Eye (tissue), 1 donor: ENCODE measurements at places on chromosomes 13 and 19.

DNA sequence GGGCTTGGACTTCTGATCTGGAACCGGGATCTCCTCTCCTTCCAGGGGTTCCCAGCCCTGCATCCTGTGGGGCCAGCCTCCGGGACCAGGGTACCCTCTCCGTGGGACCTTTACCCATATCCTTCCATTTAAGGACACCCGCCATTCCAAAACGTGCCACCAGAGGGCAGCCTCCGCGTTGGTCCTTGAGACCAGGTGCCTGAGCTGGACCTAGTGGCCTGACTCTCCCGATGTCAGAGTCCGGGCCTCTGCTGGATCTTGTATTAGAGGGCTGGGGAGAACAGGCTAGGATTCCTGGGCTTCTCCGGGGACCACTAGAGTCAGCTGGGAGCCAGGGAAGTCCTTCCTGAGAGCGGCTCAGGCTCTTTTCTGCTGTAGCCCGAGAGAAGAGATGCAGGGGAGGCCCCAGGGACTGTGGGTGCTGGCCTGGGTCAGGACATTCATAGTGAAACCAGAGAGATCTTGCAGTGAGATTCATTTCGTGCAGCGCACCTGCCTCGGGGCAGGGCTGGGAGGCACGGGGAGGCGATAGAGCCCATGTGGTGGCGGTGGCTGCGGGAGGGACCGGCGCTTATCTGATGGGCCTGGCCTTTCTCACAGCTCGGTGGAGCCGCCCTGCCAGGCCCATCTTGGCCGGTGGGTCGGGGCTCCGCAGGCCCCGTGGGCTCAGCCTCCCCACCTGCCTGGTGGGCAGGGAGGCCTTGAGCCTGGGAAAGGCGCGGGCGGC lies 9.8 kb upstream of the SLC7A10 start:
- peak; percentile 89 for DNase-seq

- DNase-seq, result no peak
Measured at GRCh38 chr13:78742659-78743058, 83.7 kb upstream of the OBI1 start.

- peak; percentile 92 for DNase-seq
Measured at GRCh38 chr19:48837051-48837524, 797 bp upstream of the HSD17B14 start.

- DNase-seq, result no peak
Measured at GRCh38 chr19:35015954-35016351, 14.3 kb upstream of the SCN1B start.

DNA sequence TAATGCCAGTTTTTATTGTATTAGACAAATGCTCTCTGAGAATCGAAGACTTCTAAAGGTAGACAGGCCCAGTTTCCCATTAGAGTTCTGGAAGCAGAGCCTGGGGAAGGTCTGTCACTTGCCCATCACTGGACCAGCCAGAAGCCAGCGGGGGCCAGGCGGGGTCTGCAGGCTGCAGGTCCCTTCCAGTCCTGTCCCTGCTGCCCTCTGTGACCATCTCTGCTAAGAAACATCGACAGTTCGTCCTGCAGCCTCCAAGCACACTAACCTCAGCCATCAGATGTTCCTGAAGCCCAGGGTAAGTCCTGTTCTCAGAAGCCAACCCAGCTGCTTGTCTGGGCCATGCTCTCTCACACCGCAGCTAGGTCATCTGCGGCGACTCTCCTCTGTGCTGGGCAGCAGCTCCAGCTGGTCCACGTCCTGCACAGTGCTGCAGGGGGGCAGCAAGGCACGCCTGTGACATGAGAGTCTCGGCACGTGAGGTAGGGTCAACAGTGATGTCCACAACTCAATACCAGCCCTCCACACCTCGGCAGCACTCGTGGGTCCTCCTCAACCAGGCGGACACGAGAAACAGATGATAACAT lies 2.9 kb upstream of the ADPRHL1 start:
- no peak for DNase-seq

DNA sequence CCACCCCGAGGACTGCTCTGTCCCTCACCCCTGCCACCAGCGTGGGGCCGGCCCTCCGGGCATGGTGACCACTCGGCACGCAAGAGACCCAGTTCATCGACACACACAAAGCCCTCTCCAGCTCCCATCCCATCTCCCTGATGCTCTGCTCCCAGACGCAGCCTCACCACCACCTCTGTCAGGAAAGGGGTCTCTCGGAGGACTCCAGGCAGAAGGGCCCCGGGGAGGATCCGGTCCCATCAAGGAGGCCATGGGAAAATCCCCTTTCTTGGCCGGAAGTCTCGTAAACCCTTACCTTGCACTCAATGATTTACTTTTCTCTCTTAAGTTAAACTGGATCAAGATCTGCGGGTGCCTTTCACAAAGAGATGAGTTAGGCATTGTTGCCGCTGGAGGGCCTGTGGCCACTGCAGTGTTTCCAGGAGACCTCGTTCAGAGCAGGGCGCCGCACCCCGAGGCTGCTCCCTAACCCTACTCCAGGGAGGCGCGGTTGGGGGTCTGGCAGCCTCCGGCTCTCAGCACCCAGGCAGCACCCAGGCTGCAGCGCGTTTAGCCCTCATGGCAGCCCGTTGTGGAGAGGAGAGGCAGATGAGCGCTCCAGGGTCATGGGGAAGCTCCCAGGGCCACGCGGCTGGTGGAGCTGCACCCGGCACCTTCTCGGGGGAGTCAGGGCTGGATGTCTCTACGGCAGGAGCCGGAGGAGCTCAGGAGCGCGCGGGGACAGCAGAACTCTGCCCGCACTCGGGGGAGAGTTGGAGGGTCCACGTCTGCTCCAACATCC lies 31.0 kb downstream of the C2CD4C start:
- no peak for DNase-seq
